ENCODE measurements at places on chromosomes 3 and 15. TPM values are rescaled to one million over a fixed set of nuclear protein-coding genes. Genes with fewer than 3 reads are reported as not detected.

DNA sequence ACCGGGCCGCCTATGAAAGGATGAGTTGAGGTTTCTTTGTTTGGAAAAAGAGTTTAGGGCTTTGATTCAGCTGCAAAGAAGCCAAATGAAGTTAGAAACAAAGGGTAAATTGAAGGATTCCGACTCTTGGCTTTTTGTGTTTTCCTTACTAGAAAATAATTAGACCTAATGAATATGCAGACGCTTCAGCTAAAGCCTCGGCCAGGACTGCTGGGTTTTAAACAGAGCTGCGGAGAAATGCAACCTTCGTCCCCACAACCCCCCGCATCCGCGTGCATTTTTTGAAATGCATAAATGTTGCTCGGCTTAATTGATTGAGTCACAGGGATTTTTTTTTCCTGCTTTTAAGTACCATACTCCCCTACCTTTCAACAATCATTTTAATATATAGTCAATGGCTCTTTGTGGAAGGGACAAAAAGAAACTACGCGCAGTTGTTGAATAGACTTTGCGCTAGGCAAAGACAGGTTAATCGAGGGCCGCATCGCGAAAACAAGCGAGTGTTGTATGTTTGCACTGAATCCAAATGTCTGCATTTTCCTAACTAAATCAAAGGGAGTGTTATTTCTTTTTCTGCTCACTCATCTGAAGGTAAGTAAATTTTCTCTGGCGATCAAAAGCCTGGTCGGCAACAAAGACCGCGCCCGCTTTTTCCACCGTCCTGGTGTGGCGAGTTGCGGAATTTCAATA, 1.3 kb upstream of the ZIC4 start:
- H3K27ac ChIP-seq, result no peak overlapping the region
- peaks cover 74% of the 10 kb centered on the region for H3K27me3 ChIP-seq
- H3K4me3 ChIP-seq, result no peak overlapping the region

DNA sequence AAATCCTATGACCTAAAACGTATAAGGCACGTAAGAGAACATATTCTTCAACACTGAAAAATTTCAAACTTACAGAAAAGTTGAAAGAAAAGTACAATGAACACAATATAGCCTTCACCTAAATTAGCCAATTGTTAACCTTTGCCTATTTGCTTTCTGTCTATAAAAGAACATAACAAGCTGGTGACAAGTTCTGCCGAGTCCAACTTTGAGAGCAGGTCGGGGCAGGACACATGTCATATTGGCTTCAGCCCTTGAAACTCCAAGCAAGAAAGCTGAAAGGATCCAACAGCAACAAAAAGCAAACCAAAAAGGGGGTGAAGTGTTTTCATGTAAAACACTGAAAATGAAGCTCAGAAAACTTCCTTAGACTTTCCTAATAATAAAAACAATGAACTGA, 59.1 kb downstream of the TBC1D2B start:
- no peaks in the 10 kb centered on the region for H3K4me1 ChIP-seq
- H3K27me3 ChIP-seq, result no peaks in the 10 kb centered on the region

GRCh38 chr15:38283010-38283409, 30.4 kb downstream of the SPRED1 start:
- H3K36me3 ChIP-seq, result no peaks in the 10 kb centered on the region
- H3K27ac ChIP-seq, result no peak overlapping the region
- H3K27me3 ChIP-seq, result no peaks in the 10 kb centered on the region
- DNase-seq, result no peak

- H3K27ac ChIP-seq, result peak overlapping the region; percentile 95
- H3K27me3 ChIP-seq, result no peaks in the 10 kb centered on the region
- DNase-seq, result no peak
- H3K36me3 ChIP-seq, result no peaks in the 10 kb centered on the region
- H3K4me1 ChIP-seq, result peaks cover 52% of the 10 kb centered on the region
- no peak overlapping the region for H3K4me3 ChIP-seq
These were observed 225.2 kb downstream of the ADAMTS17 start for GRCh38 chr15:100116416-100117190.

- H3K27ac ChIP-seq, result no peak overlapping the region
- no peak overlapping the region for H3K4me3 ChIP-seq
- no peaks in the 10 kb centered on the region for H3K27me3 ChIP-seq
- H3K36me3 ChIP-seq, result no peaks in the 10 kb centered on the region
- H3K4me1 ChIP-seq, result peaks cover 20% of the 10 kb centered on the region
- DNase-seq, result no peak
These were observed 35.0 kb upstream of the HES1 start for GRCh38 chr3:194100856-194101390.

- no peak overlapping the region for H3K4me3 ChIP-seq
- DNase-seq, result no peak
- no peaks in the 10 kb centered on the region for H3K4me1 ChIP-seq
- H3K27me3 ChIP-seq, result no peaks in the 10 kb centered on the region
- no peaks in the 10 kb centered on the region for H3K36me3 ChIP-seq
- no peak overlapping the region for H3K27ac ChIP-seq
These were observed 97.9 kb upstream of the PFN2 start for GRCh38 chr3:150068440-150069153.

GRCh38 chr3:83039422-83039821, 1278.0 kb upstream of the GBE1 start:
- no peak overlapping the region for H3K27ac ChIP-seq
- no peaks in the 10 kb centered on the region for H3K36me3 ChIP-seq
- no peaks in the 10 kb centered on the region for H3K4me1 ChIP-seq
- no peaks in the 10 kb centered on the region for H3K27me3 ChIP-seq
- no peak for DNase-seq
- H3K4me3 ChIP-seq, result no peak overlapping the region

GRCh38 chr3:166362698-166363097, 525.5 kb upstream of the BCHE start:
- no peaks in the 10 kb centered on the region for H3K4me1 ChIP-seq
- DNase-seq, result no peak
- H3K36me3 ChIP-seq, result no peaks in the 10 kb centered on the region
- no peak overlapping the region for H3K27ac ChIP-seq

DNA sequence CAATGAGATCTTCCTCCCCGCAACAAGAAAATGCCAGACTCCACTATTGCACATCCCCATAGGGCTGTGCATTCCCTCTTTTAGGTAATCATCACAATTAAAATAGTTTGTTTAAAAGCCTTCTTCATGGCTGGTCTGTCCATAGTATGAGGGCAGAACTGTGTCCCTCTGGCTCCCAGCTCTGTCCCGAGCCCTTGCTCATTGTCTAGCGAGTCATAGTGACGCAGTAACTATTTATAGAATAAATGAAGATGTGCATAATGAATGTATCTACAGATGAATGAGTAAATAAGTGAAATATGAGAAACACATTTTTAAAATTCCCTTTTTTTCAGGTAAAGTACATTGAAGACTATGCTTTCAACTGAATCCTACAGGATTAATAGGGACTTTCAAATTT, 128.4 kb upstream of the TMC3 start:
- no peaks in the 10 kb centered on the region for H3K27me3 ChIP-seq
- no peaks in the 10 kb centered on the region for H3K4me1 ChIP-seq
- H3K36me3 ChIP-seq, result no peaks in the 10 kb centered on the region
- H3K4me3 ChIP-seq, result no peak overlapping the region

DNA sequence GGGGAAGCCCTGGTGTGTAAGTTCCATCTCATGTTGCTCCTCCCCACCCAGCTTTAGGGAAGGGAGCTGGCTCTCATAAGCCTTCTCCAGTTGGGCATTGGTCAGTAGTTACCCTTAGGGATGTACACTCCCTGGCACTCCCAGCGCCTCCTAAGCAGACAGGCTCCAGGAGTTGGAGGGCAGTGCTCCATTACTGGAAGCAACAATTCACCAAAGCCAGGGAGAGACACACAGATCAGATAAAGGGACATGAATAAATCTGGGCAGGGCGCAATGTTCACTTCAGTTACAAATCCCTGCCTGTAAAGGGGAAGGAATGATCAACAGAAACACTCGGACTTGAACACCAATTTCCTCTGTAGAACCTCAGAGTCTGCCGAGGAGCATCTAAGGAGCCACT, 169.1 kb upstream of the CTNNB1 start:
- H3K36me3 ChIP-seq, result no peaks in the 10 kb centered on the region
- no peak for DNase-seq
- no peak overlapping the region for H3K27ac ChIP-seq
- no peak overlapping the region for H3K4me3 ChIP-seq

DNA sequence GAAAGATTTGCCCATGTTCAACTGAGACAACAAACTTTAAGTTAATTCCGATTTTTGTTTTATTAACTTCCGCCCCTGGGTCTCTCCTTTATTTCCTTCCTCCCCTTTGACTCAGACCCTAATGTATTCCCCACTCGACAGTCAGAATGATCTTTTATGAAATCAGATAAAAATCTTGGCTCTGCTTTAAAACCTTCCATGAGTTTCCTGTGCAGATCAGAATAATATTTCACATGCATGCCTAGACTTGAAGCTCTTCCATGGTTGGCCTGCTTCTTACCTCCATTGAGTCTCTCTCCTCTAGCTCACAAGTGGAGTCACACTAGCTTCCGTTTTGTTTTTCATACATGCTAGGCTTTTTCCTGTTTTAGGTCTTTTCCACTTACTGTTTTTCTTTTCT, 116.8 kb upstream of the SPATA16 start:
- H3K4me1 ChIP-seq, result no peaks in the 10 kb centered on the region
- H3K36me3 ChIP-seq, result no peaks in the 10 kb centered on the region
- no peaks in the 10 kb centered on the region for H3K27me3 ChIP-seq
- no peak overlapping the region for H3K4me3 ChIP-seq

- H3K4me1 ChIP-seq, result no peaks in the 10 kb centered on the region
- no peak for DNase-seq
- H3K27ac ChIP-seq, result no peak overlapping the region
- no peaks in the 10 kb centered on the region for H3K36me3 ChIP-seq
- no peak overlapping the region for H3K4me3 ChIP-seq
- H3K27me3 ChIP-seq, result no peaks in the 10 kb centered on the region
These were observed 304.1 kb upstream of the MME start for GRCh38 chr3:154775821-154776548.

- no peaks in the 10 kb centered on the region for H3K4me1 ChIP-seq
- no peaks in the 10 kb centered on the region for H3K27me3 ChIP-seq
- no peak overlapping the region for H3K4me3 ChIP-seq
- DNase-seq, result no peak
- H3K36me3 ChIP-seq, result no peaks in the 10 kb centered on the region
These were observed 58.9 kb downstream of the SLMAP start for GRCh38 chr3:57815036-57815435.

GRCh38 chr15:39581793-39582285, 960 bp downstream of the THBS1 start:
- peak overlapping the region; percentile 89 for H3K27ac ChIP-seq
- peak overlapping the region; percentile 57 for H3K4me3 ChIP-seq
- no peaks in the 10 kb centered on the region for H3K4me1 ChIP-seq
- peaks cover 52% of the 10 kb centered on the region for H3K36me3 ChIP-seq

- H3K36me3 ChIP-seq, result no peaks in the 10 kb centered on the region
- no peak overlapping the region for H3K27ac ChIP-seq
- DNase-seq, result no peak
- H3K4me3 ChIP-seq, result no peak overlapping the region
- no peaks in the 10 kb centered on the region for H3K4me1 ChIP-seq
These were observed 199.1 kb upstream of the AZI2 start for GRCh38 chr3:28547677-28548076.

DNA sequence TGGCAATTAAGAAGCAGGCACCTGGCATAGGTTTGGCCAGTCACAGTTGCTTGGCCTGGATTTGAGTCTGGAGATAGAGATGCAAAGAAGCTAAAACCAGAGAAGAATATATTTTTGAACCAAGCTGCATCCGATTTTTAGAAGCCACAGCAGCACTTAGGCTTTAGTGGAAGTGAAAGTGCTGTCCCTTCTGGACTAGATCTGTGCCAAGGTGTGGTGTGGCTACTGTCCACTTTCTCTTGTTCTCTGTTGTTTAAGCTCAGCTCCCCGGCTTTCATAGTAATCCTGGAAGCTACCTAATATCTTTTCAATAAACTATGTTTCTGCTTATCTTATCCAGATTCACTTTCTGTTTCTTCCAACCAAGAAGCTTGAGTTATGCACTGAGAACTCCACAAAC, 183.4 kb upstream of the THRB start:
- no peaks in the 10 kb centered on the region for H3K36me3 ChIP-seq
- no peak overlapping the region for H3K27ac ChIP-seq
- H3K4me1 ChIP-seq, result no peaks in the 10 kb centered on the region
- no peak for DNase-seq
- no peaks in the 10 kb centered on the region for H3K27me3 ChIP-seq

GRCh38 chr3:152460936-152461335, 192.2 kb downstream of the MBNL1 start:
- no peak overlapping the region for H3K4me3 ChIP-seq
- no peaks in the 10 kb centered on the region for H3K27me3 ChIP-seq
- no peak for DNase-seq
- peaks cover 64% of the 10 kb centered on the region for H3K36me3 ChIP-seq
- peaks cover 19% of the 10 kb centered on the region for H3K4me1 ChIP-seq

DNA sequence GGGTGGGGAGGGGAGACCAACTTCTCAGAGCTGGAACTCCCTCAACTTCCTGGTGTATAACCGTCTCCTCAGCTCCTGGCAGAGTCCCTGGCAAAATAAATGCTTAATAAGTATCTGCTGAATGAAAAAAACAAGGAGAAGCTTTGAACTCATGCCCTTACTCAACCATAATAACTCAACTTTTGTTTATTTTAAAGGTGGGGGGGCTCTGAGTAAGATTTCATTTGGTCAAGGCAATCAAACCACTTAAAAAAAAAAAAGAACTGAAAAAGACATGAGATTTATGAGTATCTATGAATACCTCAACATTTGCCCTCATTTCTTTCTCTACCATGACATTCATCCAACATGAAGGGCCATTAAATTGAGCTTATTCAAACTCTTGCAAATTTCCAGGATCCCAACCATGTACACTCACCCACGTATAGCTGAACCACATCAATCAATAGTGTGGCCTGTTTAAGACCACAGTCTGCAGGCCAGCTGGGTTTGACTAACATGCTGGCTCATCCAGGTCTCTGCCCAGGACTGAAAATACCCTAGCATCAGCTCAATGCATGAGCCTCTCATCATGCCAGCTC, 157.9 kb downstream of the FOXP1 start:
- no peaks in the 10 kb centered on the region for H3K36me3 ChIP-seq
- no peaks in the 10 kb centered on the region for H3K27me3 ChIP-seq
- H3K4me1 ChIP-seq, result no peaks in the 10 kb centered on the region
- no peak for DNase-seq
- no peak overlapping the region for H3K27ac ChIP-seq
- no peak overlapping the region for H3K4me3 ChIP-seq

GRCh38 chr3:25588441-25589103, 76.1 kb downstream of the TOP2B start:
- H3K27me3 ChIP-seq, result no peaks in the 10 kb centered on the region
- H3K4me3 ChIP-seq, result no peak overlapping the region
- DNase-seq, result no peak
- H3K36me3 ChIP-seq, result no peaks in the 10 kb centered on the region

Gene POLG
- total RNA-seq, result 36.0 TPM

Gene NEK10
- total RNA-seq, result 18.3 TPM

Gene CCR4
- 0.33 TPM for total RNA-seq

Gene IL17RD
- 2.8 TPM for total RNA-seq

Gene SLC12A1
- total RNA-seq, result not detected

Gene AMT
- 6.6 TPM for total RNA-seq

Gene ECE2
- total RNA-seq, result 1.6 TPM

Gene ERC2
- total RNA-seq, result 4.0 TPM

Gene STRIT1
- total RNA-seq, result not detected

Gene SKOR1
- total RNA-seq, result 0.12 TPM
